ENCODE measurements at places on chromosomes 2 and 18.

GRCh38 chr18:54149078-54149697 lies 75.3 kb downstream of the MBD2 start:
- no peak for DNase-seq

DNA sequence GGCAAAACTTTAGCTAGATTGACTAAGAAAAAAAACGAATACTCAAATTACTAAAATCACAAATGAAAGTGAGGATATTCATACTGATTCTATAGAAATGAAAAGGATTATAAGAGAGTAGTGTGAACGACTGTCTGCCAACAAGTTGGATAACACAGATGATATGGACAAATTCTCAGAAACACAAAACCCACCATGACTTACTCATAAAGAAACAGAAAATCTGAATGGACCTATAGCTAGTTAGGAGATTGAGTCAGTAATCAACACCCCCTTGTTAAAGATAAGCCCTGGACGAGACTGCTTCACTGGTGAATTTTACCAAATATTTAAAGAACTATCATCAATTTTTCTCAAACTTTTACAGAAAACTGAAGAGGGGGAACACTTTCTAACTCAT lies 108.8 kb upstream of the TMEM200C start:
- DNase-seq = no peak

DNA sequence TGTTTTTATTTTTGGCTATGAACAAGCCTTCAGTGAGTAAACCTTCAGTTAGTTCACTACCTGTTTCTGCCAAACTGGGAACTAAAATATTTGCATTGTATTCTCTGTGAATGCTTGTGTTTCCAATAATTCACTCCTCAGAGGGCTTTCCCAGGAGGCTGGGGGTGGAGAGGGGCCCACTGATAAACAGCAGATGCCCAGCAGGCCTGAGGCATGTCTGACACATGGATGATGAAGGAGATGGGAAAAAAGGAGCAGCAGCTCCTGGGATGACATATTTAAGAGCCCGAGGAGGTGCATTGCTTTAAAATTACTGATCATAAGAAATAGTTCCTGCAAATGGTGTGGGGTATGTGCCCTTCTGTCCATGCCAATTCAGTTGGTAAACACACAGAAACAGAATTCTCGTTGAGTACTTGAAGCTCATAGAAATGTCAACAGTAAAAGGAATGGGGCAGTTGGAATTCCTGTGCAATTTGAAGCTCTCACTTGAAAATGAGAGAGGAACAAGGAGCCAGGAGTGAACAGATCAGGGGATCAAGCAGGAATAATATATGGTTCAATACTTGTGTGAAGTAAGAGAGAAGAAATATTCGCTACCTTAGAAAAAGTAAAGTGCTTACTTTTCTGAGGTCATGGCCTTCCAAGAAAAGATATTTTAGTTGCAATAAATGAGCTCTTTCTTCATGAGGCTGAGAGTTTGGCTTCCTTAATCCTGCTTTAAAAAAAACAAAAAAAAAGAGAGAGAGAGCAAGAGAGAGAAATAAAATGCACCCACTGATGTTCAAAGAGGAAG lies 22.0 kb upstream of the HNMT start:
- no peak for DNase-seq

- DNase-seq = no peak
These were observed 437.4 kb downstream of the MEIS1 start for GRCh38 chr2:66872081-66872985.

- no peak for DNase-seq
These were observed 73.8 kb downstream of the ZNF385B start for GRCh38 chr2:179787601-179788000.

DNA sequence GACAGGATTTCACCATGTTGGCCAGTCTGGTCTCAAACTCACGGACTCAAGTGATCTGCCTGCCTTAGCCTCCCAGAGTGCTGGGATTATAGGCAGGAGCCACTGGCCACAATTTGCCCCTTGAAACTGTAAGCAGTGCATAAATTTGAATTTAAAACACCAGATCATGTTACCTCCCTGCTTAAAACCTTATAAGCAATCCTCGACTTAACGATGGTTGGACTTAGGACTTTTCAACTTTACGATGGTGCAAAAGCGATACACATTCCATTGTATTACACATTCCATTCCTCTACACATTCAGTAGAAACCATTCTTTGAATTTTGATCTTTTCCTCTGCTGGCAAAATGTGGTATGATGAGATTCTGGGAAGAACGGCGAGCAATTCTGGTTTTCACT lies 23.2 kb upstream of the EFR3B start:
- DNase-seq = no peak

DNA sequence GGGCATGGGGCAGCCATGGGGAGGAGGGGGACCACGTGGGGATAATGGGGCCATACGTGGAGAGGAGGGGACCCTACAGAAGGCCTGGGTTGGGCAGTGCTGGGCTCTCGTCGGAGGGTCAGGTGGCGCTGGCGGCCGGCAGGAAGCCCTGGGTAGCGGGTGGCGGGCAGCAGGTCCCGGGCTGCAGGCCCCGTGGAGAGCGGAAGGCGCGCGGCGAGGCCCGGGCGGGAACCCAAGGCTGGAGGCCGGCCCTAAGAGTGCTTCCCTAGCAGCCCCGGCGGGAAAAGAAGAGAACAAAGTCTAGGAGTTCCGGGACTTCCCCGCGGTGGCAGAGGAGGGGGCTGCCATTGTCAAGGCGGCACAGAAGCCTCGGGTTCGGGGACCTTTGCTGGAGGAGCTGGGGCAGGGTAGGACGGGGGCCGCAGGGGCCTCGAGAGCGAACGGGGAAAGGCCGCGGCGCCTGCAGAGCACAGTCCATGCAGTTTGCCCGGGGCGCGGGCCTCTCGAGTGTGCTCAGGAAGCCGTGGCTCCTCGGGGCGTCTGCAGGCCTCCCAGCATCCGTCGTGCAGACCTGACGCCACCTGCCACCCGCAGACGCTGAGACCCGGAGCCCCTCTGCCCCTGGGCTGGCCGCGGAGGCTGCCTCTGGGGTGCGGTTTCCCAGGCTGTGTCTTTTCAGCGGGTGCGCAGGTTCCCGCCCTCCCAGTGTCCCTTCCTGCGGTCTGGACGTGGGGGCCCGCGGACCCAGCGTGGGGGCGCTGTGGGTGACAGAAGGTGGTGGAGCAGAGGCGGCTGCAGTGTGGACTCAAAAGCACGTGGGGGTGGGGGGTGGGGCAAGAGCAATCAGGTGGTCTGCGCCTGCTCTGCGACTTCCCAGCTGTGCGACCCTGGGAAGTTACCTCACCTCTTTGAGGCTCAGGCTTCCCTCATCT lies 19.4 kb upstream of the NCL start:
- DNase-seq = no peak

DNA sequence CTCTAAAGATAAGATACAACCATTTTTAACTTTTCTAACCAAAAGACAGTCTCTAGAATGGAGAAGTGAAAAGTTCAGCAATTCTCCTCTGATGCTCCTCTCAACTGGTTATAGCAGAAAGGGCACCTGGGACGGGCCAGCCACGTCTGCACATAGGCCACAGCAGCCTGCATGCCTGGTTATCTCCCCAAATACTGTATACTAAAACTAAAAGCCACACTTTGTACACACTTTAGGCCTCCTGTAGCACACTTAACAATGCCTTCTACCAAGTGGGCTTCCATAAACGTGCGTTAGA lies 179.1 kb downstream of the ANKRD44 start:
- no peak for DNase-seq

- DNase-seq = no peak
These were observed 372.7 kb downstream of the ZNF521 start for GRCh38 chr18:24979235-24979634.

GRCh38 chr2:39728941-39729351 lies 50.1 kb downstream of the THUMPD2 start:
- DNase-seq = no peak

GRCh38 chr2:45134014-45134413 lies 124.8 kb upstream of the SIX2 start:
- DNase-seq = no peak

DNA sequence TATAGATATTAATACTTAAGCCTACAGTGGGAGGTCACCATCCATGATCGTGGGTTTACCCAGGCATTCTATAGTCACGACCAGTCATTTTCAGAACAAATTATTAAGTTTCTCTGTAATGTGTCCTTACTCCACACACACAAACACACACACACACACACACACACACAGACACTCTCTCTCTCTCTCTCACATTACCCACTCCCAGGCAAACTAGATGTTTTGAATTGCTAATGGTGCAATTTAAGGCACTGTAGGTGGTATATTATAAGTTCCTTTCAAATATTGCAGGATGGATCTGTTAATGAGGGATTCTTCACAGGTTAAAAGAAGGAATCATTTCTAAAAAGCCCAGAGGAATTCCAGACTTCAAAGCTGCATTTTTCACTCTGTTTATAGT lies 657.8 kb downstream of the MBD2 start:
- no peak for DNase-seq

DNA sequence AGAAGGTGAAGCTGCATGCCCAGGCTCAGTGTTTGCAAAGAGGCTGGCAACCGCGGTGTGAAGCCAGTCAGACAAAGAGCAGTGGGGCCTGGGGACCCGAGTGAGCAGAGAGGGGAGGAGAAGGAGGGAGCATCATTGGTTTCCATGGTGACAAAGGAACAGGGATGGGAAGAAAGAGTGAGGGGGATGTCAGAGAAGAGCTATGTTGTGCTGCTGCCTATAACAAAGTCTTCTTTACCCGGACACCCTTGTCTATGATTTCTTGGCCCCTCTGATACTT lies 14.5 kb downstream of the TMEM247 start:
- DNase-seq = no peak

DNA sequence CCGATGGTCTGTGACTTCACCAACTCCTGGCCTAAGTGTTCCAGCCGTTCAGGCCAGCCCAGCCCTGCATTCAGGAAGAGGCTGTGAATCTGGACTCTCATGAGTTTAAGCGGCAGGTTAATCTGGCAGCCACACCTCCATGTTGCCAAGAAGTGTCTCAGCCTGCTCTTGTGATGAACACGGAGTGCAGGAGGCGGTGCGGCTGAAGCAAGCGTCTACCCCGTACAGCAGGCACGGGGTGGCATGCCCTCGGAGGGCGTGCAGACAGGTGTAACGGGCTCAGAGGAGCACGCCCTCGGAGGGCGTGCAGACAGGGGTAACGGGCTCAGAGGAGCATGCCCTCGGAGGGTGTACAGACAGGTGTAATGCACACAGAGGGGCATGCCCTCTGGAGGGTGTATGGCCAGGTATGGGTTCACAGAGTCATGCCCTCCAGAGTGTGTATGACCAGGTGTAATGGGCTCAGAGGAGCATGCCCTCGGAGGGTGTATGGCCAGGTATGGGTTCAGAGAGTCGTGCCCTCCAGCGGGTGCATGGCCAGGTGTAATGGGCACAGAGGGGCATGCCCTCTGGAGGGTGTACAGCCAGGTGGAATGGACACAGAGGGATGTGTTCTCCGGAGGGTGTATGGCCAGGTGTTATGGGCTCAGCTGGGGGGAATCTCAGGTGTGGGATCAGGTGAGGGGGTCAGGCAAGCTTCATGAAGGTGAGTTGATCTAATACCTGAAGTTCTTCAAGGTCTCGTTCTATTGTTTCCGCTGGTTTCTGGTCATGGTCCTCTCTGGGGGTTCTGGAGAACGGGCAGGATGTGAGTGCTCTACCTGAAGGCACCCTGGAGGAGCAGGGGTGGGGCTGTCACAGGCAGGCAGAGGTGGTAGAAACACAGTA lies 22.6 kb downstream of the CROCC2 start:
- no peak for DNase-seq

GRCh38 chr2:111657351-111657975 lies 226.5 kb downstream of the ANAPC1 start:
- DNase-seq = no peak

DNA sequence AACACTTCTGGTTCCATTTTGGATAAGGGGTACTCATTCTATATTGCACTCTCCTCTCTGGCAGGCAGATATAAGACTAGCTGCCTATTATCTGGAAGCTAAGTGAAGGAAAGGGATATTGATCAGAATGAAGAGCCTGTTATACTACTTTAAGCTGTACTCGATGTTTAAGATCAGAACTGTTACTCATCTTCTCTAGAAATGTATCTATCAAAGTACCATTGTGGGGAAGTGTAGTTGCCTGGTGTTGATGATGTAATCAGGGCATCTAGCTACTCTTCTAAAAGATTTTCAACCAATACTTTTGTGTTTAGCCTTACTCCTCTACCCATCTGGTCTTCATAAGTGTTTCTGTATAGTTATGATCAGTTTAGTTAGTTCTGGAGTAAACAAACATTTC lies 5.8 kb downstream of the CAMKMT start:
- no peak for DNase-seq

DNA sequence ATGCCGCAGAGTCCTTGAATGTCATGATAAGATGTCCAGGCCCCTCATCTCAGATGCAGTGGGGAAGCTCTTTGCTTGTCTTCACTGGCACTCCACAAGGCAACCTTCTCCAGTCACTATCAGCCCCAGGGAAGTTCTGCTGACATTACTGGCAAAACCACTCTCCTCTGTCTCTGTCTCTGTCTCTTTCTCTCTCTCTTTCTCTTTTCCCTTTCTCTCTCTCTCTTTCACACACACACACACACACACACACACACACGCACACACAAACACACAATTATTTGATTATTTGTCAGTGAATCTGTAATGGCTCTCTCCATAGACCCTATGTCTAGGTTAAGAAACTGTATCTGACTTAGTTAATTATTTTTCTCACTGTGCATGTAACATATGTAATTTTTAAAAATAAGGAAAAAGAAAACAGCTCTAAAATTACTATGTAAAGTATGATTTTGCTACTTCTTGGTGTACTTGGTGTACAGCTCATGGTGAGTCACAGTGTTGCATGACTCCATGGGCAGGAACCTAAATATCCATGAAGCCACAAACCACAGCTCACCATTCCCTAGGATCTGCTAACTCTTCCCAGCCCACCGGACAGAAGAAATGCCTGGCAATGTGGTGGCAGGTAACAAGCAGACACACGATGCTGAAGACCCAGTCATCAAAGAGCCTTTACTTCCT lies 594.9 kb upstream of the ID2 start:
- DNase-seq = no peak

- no peak for DNase-seq
These were observed 94.4 kb upstream of the RBBP8 start for GRCh38 chr18:22838639-22839277.

DNA sequence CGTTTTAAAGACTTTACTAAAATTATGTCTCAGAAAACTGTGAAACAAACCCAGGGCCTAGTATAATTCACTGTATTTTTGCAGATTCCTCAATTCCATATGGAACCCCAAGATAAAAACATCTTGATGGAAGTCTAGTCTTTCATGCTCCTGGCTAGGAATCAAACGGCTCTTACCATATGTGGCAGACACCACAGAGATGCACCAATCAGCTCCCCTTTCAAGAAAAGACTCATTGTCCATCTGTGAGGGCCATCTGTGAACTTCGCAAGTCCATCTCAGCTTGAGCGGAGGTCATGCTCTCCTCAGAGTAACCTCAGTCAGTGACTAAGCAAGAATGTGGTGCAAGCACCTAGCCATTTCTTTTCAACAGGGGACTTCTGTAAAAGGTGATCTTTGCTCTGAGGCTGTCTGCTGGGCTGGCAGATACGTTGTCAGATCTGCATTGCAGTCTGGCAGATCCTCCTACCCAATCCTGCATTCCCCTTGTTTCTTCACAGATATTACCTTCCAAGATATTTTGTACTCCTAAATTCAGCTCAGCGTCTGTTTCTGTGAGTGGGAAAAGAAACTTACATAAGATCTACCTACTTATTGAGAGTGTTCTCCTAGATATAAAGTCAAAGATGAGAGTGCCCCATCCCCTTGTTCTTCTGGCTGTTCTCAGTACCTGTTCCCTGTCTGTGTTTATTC lies 419.3 kb downstream of the SPAG16 start:
- DNase-seq = no peak

- no peak for DNase-seq
These were observed 27.2 kb downstream of the ATP8B1 start for GRCh38 chr18:57775937-57776336.

Data from NCI-H1092 (cell line).